T follicular helper cell (primary cell): ENCODE measurements at places on chromosomes 5 and 9.
A peak's percentile ranks its signal among the peaks of the same experiment; 100 is the strongest.

GRCh38 chr5:82620957-82621600 lies 342.9 kb upstream of the RPS23 start:
- no peak for DNase-seq

DNA sequence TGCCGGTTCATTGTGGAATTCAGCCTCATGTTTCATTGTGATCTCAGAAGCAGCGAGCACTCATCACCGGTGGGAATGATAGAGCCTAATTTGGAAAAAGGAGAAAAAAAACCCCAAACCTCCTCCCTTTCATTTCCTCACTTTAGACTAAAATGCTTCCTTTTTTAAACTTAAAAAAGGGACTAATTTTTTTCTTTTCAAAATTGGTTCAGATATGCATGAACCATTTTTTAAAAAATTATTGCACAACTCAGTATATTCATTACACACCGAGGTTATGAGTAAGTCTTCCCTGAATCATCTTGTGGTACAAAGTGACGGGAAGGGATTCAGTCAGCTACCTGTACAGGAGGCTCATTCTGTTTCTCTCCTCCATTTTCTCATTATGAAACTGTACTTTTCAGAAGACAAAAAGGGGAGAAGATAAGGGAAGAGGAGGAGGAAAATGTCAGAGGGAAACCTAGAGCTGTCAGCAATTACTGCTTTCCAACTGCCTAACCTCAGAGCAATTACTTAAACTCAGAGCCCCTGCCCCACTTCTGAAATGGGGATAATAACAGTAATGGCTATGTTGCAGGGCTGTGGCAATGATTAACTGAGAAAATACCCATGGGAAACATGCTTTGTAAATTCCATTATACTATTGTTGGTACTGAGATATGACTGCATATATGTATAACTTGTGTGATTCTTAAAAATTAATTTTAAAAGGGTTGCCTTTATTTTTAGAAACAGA lies 24.0 kb downstream of the GALNT10 start:
- no peak for DNase-seq

DNA sequence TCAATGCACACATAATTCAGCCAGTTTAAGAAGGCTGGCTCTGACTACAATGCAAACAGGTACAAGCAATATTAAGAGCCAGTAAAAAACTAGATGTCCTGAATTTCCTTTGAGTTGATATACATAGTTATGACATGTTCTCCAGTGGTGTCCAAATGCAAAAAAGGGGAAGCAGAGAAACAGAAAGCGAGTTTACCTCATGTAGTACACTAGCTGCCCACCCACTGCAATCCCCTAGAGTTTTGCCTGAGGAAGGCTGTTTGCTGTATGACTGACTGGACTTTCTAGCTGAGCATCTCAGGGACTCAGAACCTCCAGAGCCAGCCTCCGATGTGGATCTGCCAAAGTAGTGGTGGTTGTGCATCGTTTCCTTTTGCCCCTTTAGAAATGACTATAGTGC lies 44.8 kb upstream of the SLC1A3 start:
- no peak for DNase-seq

- DNase-seq: no peak
Measured at GRCh38 chr9:20880675-20881074, 150.8 kb downstream of the HACD4 start.

DNA sequence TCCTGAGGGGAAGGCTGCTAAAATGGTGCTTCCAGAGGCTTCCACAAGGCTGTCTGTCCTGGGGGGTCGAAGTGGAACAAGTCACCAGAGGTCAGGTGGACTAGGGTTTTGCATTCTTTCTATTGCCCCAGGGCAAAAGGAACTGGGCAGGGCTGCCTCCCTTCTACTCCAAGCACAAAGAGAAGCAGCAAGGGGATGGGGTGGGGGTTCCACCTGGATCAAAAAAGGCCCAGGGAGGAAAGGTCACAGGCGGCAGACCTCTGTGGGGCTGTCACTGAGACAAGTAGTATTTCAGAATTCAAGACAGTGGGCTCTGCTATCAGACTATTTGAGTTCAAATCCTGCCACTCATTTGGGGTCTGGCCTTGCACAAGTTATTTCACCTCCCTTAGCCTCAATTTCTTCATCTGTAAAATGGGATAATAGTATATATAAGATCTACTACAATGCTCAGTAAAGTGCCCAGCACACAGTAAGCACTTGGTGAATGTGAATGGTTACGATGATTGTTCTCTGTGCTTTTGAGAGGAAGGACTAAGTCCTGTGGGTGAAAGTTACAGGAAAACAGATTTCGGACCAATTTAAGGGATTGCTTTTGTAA lies 1.9 kb upstream of the ARSI start:
- DNase-seq: no peak

DNA sequence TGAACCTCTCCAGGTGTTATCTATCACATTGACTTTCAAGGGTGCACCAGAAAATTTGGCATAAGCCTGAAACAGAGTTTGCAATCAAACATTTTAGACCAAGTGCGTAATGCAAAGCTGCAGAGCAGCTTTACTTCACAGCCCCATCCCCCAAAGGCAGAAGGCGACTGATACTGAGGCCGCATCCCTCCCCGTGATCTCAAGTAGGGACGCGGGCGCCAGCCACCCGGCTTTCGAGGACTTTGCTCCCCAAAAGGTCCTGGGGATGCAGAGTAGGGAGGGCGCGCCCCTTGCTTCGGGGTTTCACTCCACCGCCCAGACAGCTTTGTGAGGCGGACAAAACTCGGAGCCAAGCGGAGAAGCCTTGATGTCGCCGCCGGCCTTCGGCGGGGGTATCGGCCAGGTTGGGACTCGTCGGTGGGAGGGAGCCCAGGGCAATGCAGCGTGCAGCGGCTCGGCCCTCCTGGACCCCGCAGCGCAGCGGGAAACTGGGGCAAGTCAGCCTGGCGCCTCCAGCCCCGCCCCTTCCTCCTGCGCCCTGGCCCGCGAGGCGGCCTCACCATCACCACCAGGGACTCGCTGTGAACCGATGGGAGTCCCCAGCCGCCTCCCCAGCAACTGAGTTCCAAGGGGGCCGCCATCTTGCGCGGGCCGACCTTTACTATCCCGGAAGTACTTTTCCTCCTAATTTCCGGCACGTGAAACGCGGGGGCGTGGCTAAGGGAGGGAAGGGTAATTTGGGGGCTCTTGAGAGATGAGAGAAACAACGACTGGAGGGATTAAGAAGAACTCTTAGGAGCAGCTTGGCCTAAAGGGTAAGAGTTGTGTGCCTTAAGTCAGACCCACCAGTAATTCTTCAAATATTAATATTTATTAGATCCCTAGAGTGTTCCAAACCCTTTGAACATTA lies at the start of gene MTX3:
Gene MTX3, minus strand, starts transcription at position 665 of the 910 bp plus-strand sequence. Its CDS starts 24 bp downstream, at position 641.
- DNase-seq: peak; percentile 77

GRCh38 chr5:61289669-61290306 lies 42.3 kb upstream of the ZSWIM6 start:
- DNase-seq: no peak

DNA sequence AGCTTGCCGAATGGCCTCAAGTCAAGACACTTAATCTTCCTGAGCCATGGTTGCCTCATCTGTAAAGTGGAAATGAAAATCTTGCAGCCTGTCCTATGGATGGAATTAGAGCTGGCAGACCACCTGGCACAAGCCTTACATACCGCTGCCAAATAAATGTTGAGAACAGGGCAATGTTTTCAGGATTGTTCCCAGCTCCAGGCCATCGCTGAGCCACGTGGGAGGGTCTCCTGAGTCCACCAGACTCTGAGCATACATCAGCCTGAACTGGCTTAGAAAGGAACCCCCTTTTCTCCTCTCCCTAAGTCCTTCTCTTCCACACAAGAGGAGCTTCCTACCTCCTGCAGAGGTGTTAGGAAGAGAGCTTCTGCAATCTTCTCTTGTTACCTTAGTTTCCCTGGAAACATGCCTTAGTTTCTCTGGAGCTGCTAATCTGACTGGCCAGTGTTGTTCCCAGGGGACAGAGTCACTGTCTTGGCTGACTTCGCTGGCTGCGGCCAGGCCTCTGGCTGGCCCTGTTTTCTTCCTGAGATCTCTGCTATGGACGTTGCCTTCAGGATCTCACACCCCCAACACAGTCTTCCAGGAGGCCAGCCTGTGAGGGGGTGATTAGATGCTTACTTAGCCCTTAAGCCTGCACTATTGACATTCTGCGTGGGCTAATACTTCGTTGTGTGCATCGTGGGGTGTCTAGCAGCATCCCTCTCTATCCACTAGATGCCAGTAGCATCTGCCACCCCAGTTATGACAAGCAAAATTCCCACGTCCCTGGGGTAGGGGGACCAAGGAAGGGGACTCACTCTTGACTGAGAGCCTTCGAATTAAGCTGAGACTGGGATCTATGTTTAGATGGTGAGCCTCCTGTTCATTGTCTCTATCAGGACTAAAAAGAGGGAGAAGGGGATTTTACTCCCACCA lies 62.2 kb downstream of the BOD1 start:
- no peak for DNase-seq

DNA sequence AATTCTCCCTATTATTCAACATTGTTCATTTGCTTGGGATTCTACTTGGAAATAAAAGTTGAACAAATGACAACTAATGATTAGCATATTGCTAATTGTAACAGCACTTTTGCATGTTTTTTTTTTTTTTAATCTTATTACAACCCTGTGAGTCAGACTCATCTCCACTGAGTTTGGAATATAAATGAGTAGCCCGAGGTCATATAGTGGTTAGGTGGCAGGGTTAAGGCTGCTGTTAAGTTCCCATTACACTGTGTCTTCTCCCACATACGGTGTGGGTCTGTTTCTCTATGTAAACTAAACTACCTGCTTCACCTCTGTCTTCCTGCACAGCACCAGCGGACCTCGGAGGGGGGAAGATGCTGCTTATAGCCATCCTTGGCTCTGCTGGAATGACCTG lies 92.4 kb downstream of the EQTN start:
- DNase-seq: no peak

GRCh38 chr9:19926774-19927173 lies 137.9 kb upstream of the SLC24A2 start:
- DNase-seq: no peak

DNA sequence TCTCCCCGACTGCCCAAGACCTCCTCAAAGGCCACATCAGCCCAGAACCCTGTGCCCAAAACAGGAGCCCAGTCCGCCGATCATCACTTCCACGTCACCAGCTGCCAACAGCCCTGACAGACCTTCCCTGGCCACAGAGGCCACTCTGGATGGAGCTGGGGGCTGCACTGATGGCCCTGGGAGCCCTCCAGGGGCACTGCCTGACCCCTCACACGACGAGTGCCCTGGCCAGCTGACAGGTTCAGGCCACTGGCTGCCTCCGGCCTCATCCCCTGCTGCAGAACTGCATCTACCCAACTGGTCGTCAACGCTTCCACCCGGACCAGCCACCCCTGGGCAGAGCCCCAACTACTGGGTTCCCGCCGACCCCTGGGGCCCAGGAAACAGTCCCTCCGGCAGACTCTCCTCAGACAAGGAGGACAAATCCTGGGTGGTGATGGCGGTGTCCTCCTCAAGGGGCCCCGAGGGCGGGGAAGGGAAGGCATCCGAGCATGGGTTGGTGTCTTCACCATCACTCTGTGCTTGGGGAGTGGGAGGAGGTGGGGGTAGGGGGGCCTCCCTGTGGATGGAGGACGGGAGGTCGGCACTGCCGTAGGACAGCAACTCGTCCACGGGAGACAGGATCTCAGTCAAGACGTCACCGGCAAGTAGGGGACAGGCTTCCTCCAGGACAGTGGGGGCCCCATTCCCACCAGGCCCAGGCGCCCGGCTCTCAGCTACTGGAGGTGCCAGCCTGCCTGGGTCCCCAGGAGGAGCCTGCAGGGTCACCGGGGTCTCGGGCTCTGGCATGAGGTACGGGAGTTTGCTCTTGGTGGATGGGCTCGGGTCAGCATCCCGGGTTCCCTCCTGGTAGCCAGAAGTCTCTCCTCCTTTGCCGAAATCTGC lies 7.9 kb upstream of the QSOX2 start:
- no peak for DNase-seq

DNA sequence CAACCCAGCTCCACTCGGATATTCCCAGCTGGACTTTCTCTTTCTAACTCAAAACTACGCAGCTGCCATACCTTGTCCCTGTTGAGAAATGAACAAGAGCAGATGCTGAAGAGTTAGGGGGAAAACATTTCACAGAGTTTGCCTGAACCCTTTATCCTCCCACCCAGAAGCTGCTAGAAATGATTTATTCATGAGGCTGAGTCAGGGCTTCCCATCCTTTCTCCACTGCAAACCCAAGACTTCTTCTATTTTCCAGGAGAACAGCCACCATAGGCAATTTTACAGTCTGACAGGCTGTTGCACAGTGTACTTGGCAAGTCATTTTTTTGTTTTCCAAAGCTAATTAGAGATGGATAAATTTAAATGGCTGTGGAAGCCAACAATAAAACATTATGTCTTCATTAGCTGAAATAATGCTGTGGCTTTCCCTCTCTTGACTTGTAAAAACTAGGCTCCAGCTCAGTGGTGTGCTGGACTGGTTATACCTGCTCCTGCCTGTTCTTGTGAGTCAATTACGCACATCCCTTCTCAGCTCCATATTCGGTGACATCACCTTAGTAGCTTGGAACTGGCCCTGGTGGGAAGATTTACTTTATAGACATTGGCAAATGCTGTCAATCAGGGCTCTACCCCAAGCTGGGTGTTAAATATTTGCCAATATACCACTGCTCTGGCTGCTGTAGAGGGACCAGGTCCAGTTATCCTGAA lies 71.9 kb downstream of the KIF4B start:
- no peak for DNase-seq

- no peak for DNase-seq
Measured at GRCh38 chr9:112013266-112013665, 116.7 kb downstream of the UGCG start.

DNA sequence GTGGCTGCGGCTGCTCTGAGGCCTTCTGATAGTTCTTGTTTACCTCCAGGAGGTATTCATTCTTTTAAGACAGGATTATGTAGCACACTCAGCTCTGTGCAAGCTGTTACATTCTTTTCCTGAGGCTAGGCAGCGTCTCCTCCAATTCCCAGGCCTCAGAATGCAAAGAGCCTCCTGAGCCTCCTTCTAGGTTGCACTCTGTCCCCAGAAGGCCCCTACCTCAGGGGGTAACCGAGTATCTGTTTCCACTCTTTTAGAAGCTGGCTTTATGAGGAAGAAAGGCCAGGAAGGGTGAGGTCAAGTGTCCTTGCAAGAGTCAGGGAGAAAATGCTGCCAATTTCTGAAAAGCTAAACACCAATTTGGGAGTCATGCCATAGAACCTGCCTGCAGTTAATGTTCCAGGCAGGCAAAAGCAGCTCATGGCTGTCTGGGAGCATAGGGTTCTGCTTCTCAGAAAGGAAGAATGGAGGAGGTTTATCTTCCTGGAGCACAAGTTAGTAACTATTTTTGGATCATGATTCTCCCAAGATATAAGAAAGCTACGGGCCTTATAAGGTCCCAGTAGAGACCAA lies 178.9 kb downstream of the SEMA6A start:
- no peak for DNase-seq

GRCh38 chr9:113882636-113883164 lies 6.6 kb downstream of the ZNF618 start:
- no peak for DNase-seq

DNA sequence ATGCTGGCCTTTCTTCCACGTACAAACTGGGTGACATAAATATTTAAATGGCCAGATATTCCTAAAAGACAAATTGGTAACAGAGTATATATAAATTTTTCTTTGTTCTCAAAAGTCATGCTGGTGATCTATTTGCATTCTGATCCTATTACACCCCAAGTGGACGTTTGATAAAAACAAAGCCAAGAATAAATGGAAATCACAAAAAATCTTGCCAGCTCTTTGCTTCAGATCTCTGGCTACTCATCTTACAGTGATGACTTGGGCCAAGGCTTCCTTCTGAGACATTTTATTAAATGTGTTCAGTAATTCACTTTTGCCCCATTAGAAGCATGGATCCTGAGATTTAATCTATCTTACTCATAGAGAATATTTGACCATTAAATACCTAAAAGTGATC lies 444.3 kb upstream of the PIK3R1 start:
- no peak for DNase-seq

- no peak for DNase-seq
Measured at GRCh38 chr5:13606051-13606450, 338.4 kb downstream of the DNAH5 start.

GRCh38 chr5:15524712-15525111 lies 24.7 kb downstream of the FBXL7 start:
- no peak for DNase-seq
